ENCODE measurements at places on chromosomes 2 and 18.
A peak's percentile ranks its signal among the peaks of the same experiment; 100 is the strongest.

DNA sequence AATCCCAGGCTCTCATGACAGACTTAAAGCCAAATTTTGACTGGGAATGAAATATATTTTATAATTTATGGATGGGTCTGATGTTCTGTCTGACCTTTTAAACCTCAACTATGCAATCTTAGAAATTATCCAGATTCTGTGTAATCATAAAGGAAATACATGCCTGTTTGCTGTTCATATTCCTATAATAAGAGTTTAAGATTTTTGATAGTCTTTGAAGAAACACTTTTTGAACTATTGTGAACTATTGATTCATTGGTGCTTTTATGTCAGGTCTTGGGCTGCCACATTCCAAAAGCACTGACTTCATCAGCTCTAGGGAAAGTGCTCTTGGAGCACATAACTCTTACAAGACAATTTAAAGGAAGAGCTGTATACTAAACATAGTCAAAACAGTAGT, 64.2 kb downstream of the CCDC150 start:
- DNase-seq, result no peak

GRCh38 chr2:75828826-75829225, 118.1 kb upstream of the GCFC2 start:
- no peak for DNase-seq

GRCh38 chr18:48531908-48532307, 6.9 kb upstream of the CTIF start:
- no peak for DNase-seq

DNA sequence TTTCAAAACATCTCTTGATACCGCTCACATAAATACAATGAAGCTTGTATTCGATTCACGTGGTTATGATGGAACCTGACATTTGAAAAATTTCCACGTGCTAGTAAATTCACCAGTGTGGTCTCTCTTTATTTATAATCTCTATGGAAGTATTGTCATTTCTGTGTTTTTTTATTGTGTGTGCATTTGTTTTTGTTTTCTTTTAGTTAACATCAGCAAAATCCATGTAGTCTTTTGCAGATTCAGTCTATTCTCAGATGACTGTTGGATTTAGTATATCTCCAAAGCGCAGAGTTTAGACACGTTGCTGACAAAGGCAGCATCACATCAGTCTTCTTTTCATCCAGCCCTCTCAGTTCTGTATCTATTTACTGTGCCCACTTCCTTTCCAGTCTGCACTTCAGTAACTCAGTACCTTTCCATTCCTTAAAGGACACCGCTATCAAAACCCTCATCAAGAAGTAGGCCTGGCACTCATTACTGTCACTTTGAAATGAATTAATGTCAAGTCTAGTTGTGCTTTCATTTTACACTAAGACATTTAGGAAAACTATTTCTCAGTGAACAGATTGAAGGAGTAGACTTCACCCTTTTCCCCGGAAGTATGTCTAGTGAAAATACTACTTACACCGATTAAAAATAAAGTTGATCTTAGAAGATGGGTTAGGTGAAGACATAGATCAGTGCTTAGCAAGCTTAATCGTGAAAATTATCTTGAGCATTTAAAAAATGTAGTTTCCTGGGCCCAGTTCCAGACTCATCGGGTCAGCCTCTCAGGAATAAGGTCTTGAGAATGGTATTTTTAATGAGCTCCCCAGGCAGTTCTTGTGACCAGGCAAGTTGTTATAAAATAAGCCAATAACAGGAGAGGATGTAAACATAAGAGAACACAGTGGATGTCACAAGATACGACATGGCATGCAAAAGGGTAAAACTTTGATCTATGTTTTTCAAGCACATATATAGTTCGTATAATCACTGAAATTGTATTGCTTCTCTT, 506.8 kb upstream of the ZEB2 start:
- DNase-seq, result no peak

- DNase-seq, result no peak
These were observed 32.1 kb downstream of the PSMD1 start for GRCh38 chr2:231088754-231089153.

GRCh38 chr2:27723372-27724144, 48.0 kb upstream of the MRPL33 start:
- DNase-seq, result no peak

DNA sequence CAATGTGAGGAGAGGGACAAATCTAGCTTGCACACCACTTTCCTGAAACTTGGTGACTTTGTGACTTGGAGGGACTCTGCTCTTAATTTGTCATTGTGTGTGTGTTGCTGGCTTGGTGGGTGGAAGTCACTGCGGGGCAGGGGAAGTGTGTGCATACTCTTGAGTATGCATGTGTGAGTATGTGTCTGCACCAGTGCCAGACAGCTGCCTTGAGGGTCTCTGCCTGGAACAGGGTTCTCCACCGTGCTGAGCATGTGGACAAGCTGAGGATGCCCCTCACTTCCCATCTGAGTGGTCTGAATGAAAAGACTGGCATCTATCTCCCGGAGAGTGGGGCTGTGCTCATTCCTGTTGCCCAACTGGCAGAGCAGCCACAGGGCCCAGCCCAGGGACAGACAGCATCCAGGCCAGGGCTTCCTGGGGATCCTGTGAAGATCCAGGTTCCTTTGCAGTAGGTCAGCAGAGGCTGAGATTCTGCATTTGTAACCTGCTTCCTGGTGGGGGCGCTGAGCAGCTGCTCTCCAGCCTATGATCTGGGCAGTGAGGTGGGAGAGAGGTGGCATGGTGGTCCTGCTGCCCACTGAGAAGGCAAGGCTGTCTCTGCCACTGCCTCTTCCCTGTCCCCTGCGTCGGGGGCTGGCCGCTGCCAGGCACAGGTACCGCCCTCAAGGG, 138.9 kb upstream of the HAAO start:
- DNase-seq, result no peak

GRCh38 chr18:61714421-61714820, 178.4 kb downstream of the RNF152 start:
- no peak for DNase-seq

- DNase-seq, result no peak
These were observed 29.2 kb downstream of the UNC50 start for GRCh38 chr2:98637401-98638147.

- no peak for DNase-seq
These were observed 68.6 kb downstream of the GATA6 start for GRCh38 chr18:22238036-22238435.

GRCh38 chr18:11155034-11155759, 5.8 kb upstream of the PIEZO2 start:
- DNase-seq, result no peak

DNA sequence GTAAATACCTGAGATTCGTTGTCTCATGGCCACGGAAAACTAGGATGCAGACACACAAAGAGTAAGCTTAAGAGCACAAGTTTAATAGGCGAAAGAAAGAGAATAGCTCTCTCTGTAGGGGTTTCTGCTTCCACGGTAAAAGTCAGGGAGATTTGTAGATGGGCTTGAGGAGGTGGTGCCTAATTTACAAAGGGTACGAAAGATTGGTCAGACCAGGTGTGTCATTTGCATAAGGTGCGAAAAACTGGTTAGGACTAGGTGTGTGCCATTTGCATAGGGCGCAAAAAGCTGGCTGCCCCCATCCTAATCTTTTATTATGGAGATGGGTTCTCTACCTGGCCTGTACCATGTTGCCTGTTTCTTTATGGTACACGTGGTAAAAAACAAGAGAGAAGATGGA, 170.5 kb upstream of the DOK6 start:
- DNase-seq, result no peak

DNA sequence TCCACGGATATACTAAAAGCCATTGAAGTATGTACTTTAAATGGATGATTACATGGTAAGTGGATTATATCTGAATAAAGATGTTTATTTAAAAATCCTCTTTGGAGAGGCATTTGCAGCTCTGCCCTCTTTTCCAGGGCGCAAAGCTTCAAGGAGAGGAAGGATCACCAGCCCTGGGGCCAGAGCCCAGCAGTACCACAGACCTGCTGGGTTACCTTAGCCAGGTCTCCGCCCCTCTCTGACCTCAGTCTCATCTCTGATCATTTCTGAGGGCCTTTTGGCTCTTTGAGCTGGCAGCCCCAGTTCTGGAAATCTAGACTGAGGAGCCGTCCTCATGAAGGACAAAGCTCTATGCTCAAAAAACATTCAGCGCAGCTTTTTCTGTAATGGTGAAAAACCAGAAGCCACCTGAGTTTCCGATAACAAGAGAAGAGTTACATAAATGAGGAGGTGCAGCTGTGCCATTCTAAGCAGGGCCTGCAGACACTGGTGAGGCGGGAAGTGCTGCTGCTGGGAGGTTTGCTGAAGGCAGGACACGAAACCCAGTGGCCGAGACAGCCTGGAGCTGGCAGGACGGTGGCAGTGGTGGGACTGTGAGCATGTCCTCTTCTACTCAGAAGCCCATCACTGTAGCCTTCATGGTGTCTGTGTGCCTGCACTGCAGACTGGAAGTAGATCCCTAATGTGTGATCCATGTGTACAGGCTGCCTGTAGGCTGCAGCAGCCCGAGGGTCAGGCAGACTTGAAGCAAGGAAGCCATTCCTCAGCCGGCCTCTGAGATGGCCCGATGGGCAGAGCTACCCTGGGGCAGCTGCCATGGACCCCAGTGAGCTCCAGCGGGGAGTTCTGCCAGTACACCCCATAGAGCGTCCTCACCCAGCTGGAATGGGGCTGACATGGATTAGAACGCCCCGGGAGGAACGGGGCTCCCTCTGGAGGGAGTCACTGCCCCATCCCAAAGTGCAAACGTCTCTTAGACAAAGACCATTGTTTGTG, 27.7 kb downstream of the ADRA2B start:
- no peak for DNase-seq

DNA sequence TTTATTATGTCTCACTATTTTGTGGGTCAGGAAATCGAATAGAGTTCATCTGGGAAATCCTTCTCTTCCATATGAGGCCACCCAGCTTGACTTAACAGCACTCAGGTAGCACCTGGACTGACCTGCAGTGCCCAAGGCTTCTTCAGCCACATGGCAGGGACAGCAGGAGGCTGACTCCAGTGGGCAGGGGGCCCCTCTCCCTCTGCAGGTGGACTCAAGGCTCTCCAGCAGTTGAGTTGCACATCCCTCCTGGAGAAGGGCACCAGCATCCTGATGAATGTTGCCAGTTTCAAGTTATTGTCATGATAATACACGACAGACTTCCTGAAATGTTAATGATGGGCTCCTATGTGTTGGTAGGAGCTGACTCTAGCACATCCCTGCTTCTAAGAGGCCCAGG, 338.1 kb upstream of the RAB6C start:
- no peak for DNase-seq

DNA sequence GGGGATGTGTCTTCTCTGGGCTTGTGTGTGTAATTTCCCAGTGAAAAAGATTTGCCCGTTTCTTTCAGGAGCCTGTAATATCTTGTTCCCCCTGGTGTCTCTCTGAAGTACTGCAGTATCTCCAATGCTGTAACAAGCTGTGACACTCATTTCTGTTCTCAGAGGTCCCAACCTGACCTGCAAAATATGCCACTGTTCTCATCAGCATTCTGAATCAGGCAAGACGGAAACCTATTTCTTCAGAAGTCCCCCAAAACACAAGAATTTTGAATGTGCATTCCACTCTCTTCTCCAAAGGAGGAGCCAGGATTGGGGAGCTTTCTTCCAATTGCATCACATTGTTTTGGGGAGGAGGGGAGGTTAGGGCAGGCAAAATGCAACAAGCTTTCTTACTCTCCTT, 77.0 kb upstream of the CNGA3 start:
- DNase-seq, result peak; percentile 14

GRCh38 chr2:168564641-168565040, 108.6 kb downstream of the CERS6 start:
- no peak for DNase-seq

GRCh38 chr2:218982586-218983262, 2.3 kb downstream of the FEV start:
- no peak for DNase-seq

GRCh38 chr2:46970334-46971288, 55.0 kb upstream of the MCFD2 start:
- DNase-seq, result peak; percentile 62

- DNase-seq, result no peak
These were observed 175.5 kb downstream of the ZNF407 start for GRCh38 chr18:74773171-74773624.

DNA sequence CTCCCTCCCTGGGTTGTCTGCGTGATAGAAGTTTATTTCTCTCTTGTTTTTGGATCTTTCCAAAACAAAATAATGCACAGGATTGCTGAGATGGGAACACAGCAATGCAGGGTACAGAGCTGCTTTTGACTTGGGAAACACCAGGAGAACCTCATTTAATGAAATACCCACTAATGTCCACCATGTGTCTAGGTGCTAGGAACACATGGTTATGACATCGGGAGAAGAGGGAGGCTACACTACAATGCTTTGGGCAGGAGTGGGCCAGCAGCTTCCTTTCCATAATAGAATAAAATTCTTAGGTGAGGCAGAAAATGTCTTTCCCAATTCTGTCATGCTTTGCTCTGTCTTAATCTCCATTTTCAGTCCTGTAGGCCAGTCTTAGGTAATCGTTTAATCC, 29.2 kb upstream of the KCNF1 start:
- DNase-seq, result no peak

DNA sequence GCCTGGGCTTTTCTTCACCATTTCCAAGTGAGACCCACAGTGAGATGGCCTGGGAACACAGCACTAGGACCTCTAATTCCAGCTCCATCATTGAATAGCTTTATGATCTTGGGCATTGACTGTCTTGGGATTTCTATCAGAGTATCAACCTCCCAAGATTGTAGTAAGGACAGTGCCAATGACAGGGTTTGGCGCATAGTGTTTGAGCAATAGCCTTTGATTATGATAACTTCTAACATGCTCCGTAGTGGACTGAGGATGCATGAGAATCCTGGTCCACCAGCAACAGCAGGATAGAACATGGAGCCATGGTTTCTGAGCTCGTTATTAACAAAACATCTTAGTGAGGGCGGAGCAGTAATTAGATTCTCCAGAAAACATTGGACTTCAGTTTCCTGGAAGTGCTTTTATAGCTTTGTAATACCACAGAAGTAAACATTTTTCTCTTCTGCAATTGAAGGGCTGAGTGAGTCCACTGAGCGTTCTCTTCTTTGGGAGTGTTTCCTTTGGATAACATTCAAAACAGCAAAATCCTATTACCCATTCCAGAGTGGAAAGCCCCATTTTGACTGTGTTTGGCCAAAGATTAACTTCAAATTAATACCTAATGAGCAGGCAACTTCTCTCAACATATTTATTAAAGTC, 63.7 kb downstream of the IL1R2 start:
- DNase-seq, result no peak

GRCh38 chr18:3725115-3725514, 275.1 kb downstream of the TGIF1 start:
- DNase-seq, result no peak

GRCh38 chr2:159867567-159868361, 69.8 kb upstream of the CD302 start:
- DNase-seq, result no peak

GRCh38 chr2:153072077-153072476, 353.7 kb downstream of the ARL6IP6 start:
- DNase-seq, result no peak

- DNase-seq, result no peak
These were observed 83.3 kb downstream of the INSIG2 start for GRCh38 chr2:118171546-118171945.

DNA sequence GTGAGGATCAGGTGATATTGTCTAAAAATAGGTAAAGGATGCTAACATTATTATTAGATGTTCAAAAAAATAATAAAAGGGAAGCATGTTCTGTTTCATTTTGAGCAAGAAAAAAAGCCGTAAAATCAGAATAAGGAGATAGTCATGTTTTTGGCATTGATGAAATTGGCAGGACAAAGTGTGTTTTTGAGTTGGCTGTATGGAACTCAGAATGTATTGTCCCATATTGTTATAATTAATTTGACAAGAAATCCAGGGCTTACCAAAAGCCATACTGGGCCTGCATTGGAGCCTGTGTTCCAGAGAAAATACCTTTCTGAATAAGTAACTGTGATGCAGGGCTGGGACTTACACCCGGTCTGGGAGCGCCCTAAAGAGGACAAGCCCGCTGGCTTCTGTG, 232.0 kb downstream of the AGAP1 start:
- no peak for DNase-seq

Data from SIG-M5 (cell line).